ENCODE measurements at places on chromosomes 5 and 9. TPM values are rescaled to one million over a fixed set of nuclear protein-coding genes. Genes with fewer than 3 reads are reported as not detected.

Gene CCDC183
- 4.0 TPM for polyA plus RNA-seq

Gene ALDOB
- not detected for polyA plus RNA-seq

GRCh38 chr9:111925017-111925770 lies 28.6 kb downstream of the UGCG start:
- no peaks in the 10 kb centered on the region for H3K27me3 ChIP-seq
- H3K36me3 ChIP-seq, result peaks cover 58% of the 10 kb centered on the region
- peak overlapping the region; percentile 72 for H3K27ac ChIP-seq
- H3K4me3 ChIP-seq, result no peak overlapping the region
- H3K4me1 ChIP-seq, result peaks cover 32% of the 10 kb centered on the region

GRCh38 chr5:23721336-23721735 lies 213.9 kb downstream of the PRDM9 start:
- no peak for DNase-seq
- H3K36me3 ChIP-seq, result no peaks in the 10 kb centered on the region
- no peak overlapping the region for H3K27ac ChIP-seq
- H3K4me3 ChIP-seq, result no peak overlapping the region

DNA sequence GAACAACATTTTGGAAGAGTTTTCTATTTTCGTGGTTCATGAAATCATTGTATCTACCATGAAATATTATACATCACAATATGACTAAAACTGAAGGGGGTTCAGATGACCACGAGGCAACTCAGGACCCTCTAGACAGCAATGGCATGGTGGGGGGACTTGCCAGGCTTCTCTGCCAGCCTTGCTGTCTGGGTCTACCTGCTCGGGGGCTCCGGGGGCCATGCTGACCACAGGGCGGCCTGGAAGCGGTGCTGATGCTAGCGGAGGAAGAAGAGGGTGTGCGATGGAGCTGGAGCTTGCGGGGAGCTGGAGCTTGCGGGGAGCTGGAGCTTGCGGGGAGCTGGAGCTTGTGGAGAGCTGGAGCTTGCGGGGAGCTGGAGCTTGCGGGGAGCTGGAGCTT lies 89.2 kb upstream of the IRX4 start:
- DNase-seq, result no peak
- no peak overlapping the region for H3K4me3 ChIP-seq
- no peaks in the 10 kb centered on the region for H3K27me3 ChIP-seq
- H3K4me1 ChIP-seq, result no peaks in the 10 kb centered on the region
- no peak overlapping the region for H3K27ac ChIP-seq

Data from B cell (primary cell).